ENCODE measurements at places on chromosomes 2 and 18.
A peak's percentile ranks its signal among the peaks of the same experiment; 100 is the strongest.

DNA sequence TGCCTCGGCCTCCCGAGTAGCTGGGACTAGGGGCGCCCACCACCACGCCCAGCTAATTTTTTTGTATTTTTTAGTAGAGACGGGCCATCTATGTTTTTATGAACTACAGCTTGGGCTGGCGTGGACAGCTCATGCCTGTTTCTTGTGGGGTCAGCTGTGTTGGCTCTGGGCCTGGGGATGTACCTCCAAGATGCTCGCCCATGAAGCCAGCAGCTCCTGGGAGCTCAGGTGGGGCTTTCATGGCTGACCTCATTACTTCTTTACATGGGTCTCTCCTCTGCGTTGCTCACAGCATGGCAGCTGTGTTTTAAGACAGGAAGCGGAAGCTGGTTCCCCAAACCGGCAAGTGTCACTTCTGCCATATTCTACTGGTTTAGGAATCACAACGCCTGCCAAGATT, 203.1 kb downstream of the SOX11 start:
- DNase-seq: no peak

- DNase-seq: no peak
Observed at GRCh38 chr2:43507137-43507536, 88.7 kb downstream of the THADA start.

DNA sequence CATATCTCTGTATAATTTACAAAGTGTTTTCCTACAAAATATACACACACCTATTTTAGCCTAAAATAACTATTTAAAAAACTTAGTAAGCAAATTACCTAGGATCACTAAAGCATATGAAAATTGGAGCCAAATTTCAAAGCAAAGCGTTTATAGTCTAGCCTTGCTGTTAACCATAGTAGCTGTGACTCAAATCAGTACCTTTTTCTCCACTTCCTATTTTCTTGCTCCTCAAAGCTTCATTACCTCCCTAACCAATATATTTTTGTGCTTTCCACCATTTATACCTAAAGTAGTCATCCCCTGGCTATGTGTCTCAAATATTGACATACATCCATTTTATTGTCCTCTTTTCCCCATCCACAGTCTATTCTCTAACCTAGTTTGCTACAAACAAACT, 73.1 kb downstream of the ERBB4 start:
- no peak for DNase-seq

- no peak for DNase-seq
Observed at GRCh38 chr2:171315781-171316180, 118.0 kb downstream of the METTL8 start.

DNA sequence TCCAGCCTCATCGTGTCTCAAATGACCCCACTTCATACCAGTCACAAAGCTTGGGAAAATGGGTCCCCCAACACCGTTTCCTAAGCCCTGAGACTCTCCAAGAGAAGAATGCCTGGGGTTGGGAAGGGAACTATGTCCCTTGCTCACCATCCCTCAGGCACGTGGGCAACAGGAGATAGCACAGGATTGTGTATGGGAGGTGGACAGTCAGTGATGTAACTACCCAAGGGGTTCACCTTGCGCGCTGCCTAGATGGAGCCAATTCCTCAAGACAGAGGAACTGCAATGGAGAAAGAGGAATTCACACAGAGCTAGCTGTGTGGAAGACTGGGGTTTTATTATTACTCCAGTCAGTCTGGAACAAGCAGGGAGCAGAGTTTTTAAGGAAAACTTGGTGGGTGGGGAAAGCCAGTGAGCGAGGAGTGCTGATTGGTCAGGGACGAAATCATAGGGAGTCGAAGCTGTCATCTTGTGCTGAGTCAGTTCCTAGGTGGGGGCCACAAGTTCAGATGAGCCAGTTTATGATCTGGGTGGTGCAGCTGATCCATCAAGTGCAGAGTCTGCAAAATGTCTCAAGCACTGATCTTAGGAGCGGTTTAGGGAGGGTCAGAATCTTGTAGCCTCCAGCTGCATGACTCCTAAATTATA, 13.8 kb upstream of the CXCR1 start:
- DNase-seq: no peak

GRCh38 chr2:16658076-16658739, 7.4 kb downstream of the CYRIA start:
- DNase-seq: no peak

- DNase-seq: no peak
Observed at GRCh38 chr2:220489121-220489520, 861.7 kb downstream of the SLC4A3 start.

- DNase-seq: no peak
Observed at GRCh38 chr2:239399921-239400595, 762 bp downstream of the HDAC4 start.

GRCh38 chr2:9093324-9093723, 89.8 kb upstream of the MBOAT2 start:
- DNase-seq: no peak

GRCh38 chr2:219650426-219651248, 23.2 kb downstream of the SLC4A3 start:
- no peak for DNase-seq

DNA sequence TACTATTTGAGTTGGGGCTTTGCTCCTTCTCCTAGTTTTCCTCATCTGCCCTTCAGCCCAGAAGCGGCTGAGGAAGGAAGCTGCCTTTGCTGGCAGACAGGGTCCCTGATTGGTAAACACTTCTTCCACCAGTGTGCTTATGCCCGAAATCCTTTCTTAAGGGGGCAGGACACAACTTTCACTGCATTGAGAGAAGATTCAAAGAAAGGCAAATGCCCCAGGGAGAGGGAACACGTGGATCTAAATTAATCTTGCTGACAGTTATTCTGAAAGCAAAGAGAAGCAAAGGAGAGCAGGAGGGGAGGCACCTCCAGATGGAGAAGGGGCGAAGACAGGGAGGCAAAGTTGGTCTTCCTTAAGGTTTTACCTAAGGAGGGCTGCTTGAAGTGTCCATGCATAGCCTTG, 92.1 kb upstream of the EFEMP1 start:
- no peak for DNase-seq

GRCh38 chr2:10883066-10883465, 28.7 kb upstream of the KCNF1 start:
- no peak for DNase-seq

DNA sequence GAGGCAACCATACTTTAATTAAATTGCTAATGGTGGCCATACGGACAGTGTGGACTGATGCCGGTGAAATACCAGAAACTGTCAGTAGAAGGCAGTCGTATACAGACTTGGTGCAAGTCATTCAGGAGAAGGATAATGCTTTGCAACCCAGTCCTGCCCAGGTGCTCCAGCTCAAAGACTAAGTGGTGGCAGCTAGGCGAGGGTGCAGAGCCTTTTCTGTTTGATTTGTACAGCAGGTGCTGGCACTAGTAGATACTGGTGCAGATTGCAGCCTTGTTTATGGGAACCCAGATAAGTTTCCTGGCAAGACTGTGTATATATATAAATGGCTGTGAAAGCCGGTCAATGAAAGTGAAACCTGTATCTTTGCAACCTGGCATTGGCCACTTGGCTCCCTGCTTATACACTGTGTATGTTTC, 208.3 kb upstream of the SYT4 start:
- no peak for DNase-seq

- DNase-seq: no peak
Observed at GRCh38 chr2:35447821-35448220, 907.8 kb upstream of the CRIM1 start.

DNA sequence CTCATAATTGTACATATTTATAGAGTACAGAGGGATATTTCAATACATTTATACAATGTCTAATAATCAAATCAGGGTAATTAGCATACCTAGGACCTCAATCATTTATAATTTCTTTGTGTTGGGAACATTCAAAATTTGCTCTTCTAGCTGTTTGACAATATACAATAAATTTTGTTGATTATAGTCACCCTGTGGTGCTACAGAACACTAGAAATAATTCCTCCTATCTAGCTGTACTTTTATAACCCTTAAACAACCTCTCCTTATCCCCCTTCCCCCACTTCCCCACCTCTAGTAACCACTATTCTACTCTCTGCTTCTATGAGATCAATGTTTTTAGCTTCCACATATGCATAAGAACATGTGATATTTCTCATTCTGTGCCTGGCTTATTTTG, 328.4 kb upstream of the RBMS1 start:
- no peak for DNase-seq

DNA sequence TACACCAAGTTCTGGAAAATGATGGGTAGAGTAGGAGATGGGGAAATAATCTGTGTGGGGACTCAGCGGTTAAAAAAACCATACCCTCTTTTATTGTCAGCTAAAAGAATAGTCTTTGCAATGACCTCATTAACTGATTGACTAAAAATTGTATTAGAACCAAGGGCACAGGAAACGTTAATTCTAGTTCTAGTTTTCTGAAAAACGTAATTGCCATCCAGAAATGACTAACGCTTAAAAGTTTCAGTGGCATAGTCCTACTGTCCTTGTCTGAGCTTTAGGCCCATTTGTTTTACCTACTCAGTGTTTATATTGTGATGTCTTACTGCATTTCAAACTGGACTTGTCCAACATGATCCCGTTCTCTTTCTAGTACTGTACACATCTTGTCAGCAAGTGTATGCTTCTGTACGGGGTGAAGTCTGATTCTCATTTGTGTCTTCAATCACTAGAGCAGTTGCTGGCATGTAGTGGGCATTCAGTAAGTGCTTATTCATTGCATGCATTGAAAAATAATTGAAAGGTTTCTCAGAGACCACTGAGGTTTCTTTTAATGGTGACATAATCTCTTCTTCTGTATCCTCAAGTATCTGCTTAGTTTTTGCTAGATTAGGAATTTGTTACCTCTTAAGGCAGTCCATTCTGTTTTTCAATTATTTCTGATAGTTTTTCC, 81.5 kb downstream of the ZNF407 start:
- no peak for DNase-seq

DNA sequence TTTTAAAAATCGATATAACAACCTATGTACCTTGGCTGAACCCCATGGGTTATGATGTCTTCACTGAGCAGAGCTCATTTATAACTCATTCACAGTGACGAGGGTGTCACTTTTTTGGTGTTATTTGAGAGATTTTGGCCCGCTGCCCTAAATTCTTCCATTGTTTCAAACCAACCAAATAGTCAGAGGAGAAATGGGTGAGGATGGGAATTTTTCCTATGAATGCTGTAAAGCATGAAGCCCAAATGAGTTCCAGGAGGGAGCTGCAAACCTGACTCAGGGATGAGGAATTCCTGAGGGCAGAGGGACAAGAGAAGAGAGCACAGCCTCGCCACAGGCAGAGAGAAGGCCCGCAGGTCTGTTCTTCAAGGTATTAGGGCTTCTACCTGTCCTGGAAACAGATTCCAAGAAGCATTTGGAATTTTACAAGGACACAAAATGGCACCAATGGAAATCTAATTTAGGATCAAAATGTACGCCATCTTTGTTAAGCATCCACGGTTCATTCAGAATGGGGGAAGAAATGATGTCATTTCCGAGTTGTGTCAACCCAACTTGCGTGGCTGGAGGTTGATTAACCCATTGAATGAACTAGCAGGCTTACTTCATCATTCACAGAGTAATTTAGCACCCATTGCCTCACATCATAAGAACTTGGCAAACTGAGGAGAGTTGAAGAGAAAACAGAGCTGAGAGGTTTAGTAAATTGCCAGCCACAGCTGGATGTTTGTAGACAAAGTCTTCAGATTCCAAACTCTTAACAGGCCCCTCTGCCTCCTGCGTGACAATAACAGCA, 133.5 kb downstream of the LAMA3 start:
- no peak for DNase-seq

DNA sequence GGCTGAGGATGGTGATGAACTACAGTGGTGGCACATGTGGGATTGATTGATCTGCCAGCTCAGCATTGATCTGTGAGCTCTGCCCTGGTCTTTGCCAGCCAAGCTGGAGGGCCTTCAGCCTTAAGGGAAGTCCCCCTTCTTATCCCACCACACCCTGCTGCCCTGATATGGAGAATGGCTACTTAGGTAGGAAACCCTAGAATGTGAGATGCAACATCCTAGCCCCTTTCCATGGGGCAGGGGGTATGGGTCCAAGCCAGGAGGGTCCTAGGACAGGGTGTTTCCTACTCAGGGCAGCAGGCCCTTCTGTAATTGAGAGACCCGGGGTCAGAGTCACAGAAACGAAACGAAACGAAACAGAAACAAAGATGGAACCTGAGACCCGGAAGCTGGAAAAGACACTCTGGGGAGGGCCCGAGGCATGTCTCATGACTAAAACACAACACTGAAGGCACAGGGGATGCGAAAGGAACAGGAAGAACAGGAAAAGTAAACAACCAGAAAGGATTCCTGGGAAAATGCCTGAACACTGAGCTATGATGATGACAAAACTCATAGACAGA, 16.9 kb upstream of the SULT1C2 start:
- no peak for DNase-seq

DNA sequence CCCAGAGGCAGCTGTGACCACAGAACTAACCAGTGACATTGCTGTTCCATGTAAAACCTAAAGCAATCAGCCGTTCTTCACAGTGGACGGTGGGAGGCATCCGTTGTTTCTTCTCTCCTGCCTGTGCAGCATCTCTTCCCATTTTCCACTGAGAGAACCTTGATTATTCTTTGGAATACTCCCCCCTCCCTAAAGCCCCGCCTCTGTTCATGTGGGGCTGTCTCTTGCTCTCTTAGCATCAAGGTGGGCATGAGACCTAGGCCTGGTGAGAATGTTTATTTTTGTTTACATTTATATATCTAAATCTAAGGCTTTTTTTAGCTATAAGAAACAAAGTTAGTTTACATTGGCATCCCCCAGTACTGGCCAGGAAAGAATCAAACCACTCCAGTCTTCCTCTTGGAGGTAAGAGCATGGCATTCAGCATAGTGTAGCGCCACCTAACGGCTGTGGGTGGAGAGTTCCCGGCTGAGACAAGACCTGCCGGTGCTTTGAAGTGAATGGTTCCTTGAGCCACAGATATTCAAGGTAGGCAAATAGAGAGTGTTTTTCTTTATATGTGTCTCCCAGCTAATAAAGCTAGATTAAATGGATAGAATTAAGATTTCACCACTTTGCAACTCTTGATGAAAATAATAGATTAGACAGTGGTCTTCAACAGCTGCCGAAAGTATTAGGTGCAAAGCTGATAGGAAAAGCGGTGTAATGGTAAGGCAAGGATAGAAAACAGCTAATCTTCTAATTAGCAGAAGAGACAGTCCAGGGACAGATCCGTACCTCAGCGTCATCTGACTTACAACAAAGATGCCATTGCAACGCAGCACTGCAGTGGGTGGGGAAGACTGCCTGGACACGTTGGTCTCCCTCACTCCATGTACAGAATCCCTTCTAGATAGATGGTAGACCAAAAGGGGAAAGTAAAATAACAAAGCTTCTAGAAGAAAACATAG, 219.6 kb upstream of the RAB12 start:
- peak; percentile 62 for DNase-seq

- DNase-seq: no peak
Observed at GRCh38 chr18:23077493-23078256, 57.6 kb upstream of the CABLES1 start.

GRCh38 chr18:80171054-80171872, 62.2 kb downstream of the ADNP2 start:
- DNase-seq: peak; percentile 94

DNA sequence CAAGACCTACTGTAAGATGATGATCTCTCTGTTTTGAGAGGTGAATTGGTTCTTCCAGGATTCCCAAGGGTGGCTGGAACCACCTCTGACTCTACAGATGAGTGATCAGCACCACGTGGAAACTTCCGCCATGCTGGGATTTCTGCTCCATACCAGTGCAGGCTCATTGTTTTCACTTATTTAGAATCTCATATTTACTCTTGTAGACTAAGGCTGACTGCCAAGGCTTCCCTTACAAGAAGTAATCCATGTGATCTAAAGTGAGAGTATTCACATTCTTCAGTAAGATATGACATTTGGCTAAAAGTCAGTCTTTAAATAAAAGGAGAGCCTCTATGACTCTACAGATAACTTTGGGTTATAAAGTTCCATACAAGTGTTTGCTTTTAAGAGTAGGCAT, 322.9 kb upstream of the RAB12 start:
- DNase-seq: no peak

- no peak for DNase-seq
Observed at GRCh38 chr2:160570376-160570775, 76.8 kb upstream of the RBMS1 start.
